ENCODE measurements at places on chromosomes 3 and 15.

- no peak for DNase-seq
Observed at GRCh38 chr15:38320866-38321265, 68.2 kb downstream of the SPRED1 start.

GRCh38 chr3:2476996-2477395 lies 378.3 kb downstream of the CNTN4 start:
- no peak for DNase-seq

GRCh38 chr3:100029689-100030088 lies 84.6 kb downstream of the FILIP1L start:
- no peak for DNase-seq

DNA sequence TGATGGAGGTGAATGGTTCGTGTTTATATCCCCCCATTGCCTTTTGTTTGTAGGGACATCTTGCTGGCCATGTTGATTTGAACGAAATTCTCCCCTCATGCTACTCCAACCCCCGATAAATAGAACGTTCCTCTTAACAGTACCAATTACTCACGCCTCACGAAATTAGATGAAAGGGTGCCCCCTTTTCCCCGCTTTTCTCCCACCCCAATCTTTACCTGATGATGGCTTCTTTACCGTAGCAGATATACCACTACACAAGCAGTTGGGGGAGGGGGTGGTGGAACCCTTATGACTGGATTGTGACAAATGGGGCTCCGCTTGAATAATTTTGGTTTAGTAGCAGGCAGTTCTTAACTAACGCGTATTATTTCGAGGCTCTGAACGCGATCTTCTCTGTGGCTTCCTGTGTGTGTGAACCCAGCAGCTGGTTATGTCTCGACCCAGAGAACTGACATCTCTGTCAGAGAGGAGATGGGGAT lies 1.1 kb downstream of the PIAS1 start:
- DNase-seq, result peak; percentile 18

All from ovary (tissue), 10 donors.